ENCODE measurements at places on chromosomes 5 and 9.

GRCh38 chr9:108150736-108151586 lies 661.4 kb upstream of the KLF4 start:
- no peak for DNase-seq

DNA sequence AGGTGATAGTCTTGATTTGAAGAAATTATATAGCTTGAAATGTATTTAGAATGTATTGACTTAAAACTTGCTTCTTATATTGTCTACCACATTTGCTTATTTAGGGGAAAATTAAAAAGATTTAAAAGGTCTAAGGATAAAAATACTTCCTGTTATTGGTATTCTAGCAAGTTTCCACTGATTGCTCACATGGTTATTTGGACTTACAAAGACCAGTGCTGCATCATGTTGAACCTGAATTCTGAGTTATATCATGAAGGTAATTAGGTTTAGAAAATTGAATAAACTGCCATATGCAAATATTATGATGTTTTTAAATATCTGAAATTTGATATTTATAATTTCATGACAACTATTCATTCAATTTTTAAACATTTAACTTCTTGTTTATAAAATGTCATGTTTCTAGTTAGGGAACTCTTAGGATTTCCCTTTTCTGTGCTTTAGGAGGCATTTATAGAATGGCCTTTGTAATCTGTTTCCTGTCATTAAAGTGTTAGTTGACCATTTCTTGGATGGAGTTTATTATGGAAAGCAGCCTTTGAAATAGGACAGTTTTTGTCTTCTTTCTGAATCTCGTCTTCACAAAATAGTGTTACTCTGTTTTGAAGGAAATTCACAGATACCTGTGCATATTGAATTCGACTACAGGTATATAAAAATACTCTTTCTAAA lies 85.8 kb downstream of the MTREX start:
- DNase-seq, result no peak

DNA sequence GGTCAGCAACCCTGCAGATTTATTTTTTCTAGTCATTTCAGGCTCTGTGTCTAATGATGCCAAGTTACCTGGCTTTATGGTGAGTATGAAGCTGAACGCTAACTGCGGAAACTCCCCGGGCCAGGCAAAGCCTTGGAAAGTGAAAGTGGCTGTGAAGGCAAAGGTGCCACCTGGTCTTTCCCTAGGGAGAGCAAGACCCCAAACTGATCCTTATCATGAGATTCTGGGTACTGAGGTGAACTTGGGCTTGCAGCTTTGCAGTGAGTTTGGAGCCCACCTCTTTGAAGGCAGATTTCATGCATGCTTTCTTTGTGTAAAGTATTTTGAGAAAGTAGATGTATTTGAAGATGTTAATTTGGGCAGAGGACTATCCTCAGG lies 63.3 kb downstream of the CARTPT start:
- no peak for DNase-seq

DNA sequence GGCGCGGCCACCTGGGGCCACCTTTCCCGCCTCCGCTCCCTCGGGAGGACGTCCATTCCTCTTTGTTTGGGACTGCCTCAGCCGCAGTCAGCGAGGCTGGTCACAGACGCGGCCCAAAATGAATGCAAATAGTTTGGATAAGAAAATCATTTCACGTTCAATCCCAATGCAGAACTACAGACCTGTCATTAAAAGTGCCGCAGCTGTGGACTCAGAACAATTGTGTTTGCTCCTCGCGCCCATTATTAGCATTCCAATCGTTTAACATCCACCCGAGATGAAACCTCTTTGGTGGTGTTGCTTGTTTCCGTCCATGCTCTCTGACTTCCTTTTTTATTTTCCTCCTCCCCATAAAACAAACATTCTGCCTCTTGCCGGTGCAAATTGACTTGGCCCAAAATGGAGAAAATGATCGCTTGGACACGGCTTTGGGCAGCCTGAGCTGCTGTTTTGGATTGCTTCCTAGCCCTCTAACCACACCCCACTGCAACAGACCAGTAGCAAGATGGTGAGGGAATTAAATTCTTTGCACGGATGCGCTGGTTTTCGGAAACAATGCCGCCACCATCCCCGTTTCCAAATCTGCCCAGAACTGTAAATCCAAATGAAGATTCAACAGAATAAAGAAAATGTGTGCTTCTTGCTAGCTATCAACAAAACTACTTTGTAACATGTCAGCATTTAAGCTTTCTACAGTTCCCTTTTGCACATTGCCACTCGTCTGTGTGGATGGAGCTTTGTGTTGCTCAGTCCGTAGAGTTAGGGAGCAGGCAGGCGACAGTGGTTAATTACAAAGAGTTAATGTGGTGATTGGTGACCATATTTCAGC lies 784 bp downstream of the NLN start:
- no peak for DNase-seq

DNA sequence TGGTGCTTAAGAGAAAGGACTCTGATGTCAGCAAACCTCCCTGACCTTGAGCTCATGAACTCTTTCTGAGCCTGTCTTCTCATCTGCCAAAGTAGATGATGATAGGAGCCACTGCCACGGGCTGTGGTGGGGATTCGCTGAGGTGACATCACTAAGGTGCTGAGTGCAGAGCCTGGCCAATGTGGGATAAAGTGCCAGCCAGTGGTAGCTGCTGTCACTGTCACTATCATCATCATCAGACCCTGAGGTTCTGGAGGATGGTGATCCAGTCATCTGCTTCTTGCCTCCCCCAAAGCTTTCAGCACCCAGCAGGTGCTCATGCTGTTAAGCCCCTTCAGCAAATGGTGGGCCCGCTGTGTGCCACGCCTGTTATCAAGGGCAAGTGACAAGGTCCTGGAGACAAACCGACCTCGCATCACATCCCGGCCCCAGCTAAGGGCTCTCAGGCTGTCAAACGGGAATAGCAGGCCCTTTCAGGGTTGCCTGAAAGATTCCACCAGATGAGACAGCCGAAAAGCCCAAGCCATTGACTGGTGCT lies 6.4 kb downstream of the FPGS start:
- no peak for DNase-seq

- DNase-seq, result peak; percentile 55
Observed at GRCh38 chr5:58545912-58546311, 37.0 kb upstream of the RAB3C start.

GRCh38 chr9:36039696-36040095 lies 3.0 kb downstream of the RECK start:
- DNase-seq, result no peak

GRCh38 chr9:76452839-76453238 lies 6.1 kb upstream of the GCNT1 start:
- DNase-seq, result no peak

DNA sequence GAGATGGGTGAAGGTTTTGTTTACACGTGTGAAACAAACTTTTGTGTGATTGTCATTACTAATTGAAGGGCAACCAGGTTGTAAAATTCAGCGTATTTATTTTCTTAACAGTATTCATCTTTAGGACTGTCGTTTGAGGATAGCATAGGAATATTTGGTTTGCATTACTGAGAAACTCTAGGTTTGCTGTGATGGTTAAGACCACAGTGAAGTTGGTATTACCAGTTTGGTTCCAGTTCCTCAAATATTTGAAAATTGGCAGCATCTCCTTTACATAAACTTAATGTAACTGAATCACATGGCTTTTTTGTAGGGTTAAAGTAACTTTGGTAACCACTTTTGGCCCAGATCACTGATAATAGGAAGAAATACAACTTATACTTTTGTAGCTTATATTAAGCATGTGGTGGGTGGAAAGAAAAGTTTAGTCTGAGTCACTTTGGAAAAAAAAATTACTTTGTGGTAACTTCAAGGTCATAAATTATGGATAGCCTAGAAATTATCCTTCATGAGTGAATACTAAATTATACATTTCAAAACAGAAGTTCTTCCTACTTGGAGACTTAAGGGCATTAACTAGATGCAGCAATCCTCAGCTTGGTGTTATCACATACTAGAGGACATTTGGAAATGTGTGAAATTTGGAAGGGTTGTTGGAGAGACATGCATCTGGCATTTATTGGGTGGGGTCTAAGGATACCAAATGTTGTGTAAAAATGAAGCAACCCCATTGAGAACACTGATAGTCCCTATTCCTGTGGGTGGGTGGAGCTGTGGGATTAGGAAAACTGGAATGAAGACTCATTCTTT lies 33.9 kb downstream of the G3BP1 start:
- DNase-seq, result no peak

DNA sequence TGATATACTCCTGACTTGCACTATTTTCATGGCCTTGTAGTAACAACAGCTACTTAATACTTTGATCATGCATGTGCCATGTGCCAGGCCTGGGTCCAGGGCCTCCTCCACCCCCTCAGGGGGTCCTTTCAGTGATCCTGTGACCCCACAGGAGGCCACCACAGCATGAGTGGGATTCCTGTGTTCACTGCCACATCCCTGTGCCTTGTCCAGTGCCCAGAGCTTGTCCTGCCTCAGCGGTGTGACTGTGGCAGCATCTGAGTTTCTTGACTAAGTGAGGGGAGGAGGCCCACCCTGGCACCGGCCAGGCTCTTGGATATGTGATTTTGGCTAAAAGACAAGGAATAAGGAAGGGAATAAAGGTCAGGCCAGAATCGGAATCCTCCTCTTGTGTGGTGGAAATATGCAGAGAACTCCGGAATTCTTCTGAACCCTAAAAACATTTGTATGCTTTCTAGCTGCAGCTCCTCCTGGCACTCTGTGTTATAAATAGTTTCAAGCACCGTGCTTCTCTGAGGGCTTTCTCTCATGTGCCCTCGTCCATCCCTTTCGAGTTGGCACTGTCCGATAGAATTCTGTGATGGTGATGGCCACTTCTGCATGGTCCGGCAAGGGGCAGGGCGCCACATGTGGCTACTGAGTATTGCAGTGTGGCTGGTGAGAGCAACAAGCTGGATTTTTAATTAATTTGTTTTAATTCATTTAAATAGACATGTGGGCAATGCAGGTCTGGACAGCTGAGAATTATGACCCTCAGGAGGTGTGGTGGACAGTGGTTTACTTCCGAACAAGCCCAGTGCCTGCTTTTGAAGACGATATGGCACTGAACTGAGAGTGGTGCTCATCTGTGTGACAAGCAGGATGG lies 31.8 kb downstream of the TENT4A start:
- DNase-seq, result no peak

- no peak for DNase-seq
Observed at GRCh38 chr9:135489188-135489906, 9.8 kb downstream of the PPP1R26 start.

- no peak for DNase-seq
Observed at GRCh38 chr9:107258919-107259318, 24.2 kb upstream of the RAD23B start.

DNA sequence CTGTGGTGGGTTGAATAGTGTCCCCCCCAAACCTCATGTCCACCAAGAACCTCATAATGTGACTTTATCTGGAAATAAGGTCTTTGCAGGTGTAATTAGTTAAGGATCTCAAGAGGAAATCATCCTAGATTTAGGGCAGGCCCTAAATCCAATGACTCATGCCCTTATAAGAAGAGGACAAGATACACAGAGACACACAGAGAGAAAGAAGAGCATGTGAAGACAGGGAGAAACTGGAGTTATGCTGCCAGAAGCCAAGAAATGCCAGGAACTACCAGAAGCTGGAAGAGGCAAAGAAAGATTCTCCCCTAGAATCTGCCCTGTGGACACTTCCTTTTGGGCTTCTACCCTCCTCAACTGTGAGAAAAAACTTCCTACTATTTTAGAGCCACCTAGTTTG lies 8.8 kb downstream of the FAM13B start:
- no peak for DNase-seq

DNA sequence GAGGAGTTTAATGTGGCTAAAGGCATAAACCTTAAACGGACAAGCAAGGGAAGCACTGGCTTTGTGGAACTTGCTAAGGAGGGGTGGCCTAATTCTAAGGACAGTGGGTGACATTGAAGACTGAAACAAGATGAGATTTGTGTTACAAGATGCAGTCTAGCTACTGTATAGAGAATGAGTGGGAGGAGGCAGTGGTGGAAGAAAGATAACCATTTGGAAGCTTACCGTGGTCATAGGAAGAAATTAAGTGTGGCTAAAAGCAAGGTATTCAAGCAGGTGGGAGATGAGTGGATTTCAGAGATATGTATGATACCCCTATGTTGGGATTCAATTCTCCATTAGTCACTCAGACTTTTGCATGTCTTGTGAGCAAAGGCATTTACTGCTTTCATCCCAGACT lies 4.6 kb downstream of the PAM start:
- no peak for DNase-seq

DNA sequence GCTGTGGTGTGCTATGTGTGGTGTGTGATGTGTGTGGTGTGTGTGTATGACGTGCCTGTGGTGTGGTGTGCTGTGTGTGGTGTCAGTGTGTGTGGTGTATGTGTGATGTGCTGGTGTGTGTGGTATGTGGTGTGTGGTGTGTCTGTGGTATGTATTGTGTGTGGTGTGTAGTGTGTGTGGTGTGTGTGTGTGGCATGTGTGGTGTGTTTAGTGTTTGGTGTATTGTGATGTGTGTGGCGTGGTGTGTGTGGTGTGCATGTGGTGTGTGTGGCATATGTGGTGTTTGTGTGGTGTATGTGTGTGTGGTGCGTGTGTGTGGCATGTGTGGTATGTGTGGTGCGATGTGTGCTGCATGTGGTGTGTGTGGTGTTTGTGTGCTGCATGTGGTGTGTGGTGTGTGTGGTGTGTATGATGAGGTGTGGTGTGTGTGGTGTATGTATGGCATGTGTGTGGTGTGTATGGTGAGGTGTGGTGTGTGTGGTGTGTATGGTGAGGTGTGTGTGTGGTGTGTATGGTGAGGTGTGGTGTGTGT lies 18.3 kb upstream of the RNU6ATAC start:
- no peak for DNase-seq

DNA sequence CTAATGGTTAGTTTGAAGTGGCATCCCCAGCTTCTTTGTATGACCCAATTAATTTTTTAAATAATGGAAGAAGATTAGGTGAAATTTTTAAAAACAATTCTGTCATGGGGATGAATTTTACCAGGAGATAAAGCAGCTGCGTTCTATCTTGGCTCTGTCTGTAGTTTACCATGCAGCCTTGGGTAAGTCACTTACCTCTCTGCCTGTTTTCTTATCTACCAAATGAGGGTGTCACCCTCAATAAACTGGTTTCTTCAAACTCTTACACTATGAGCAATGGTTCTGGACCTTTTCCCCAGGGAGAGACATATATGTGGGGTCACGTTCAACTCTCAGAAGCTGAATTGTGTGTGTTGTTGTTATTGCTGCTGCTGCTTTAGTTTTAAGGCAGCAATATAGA lies 71.7 kb downstream of the TEX10 start:
- DNase-seq, result no peak

- DNase-seq, result no peak
Observed at GRCh38 chr9:126411948-126412284, 85.3 kb downstream of the MVB12B start.

- no peak for DNase-seq
Observed at GRCh38 chr5:171632616-171633015, 153.0 kb upstream of the SMIM23 start.
